ENCODE measurements at places on chromosomes 12 and 14. TPM values are rescaled to one million over a fixed set of nuclear protein-coding genes. Genes with fewer than 3 reads are reported as not detected.

DNA sequence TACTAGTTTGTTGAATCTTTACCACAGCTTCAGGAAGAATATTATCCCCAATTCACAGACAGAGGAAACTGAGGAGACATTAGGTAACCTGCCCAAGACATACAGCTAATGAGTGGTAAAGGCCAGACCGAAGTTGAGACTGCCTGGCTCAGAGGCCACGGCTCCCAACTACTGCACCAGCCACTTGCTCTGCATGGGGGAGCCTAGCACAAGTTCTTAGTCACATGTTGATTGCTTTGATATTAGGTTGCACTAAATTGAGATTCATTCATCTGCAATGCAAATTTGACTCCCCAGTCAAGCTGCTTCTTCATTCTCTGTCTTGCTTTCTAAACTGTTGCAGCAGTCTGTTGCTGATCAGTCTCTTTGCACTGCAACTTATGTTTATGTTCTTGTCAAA lies 25.9 kb upstream of the POLR3B start:
- DNase-seq = no peak

- no peak for DNase-seq
These were observed 1.0 kb downstream of the ZDHHC22 start for GRCh38 chr14:77140359-77141213.

DNA sequence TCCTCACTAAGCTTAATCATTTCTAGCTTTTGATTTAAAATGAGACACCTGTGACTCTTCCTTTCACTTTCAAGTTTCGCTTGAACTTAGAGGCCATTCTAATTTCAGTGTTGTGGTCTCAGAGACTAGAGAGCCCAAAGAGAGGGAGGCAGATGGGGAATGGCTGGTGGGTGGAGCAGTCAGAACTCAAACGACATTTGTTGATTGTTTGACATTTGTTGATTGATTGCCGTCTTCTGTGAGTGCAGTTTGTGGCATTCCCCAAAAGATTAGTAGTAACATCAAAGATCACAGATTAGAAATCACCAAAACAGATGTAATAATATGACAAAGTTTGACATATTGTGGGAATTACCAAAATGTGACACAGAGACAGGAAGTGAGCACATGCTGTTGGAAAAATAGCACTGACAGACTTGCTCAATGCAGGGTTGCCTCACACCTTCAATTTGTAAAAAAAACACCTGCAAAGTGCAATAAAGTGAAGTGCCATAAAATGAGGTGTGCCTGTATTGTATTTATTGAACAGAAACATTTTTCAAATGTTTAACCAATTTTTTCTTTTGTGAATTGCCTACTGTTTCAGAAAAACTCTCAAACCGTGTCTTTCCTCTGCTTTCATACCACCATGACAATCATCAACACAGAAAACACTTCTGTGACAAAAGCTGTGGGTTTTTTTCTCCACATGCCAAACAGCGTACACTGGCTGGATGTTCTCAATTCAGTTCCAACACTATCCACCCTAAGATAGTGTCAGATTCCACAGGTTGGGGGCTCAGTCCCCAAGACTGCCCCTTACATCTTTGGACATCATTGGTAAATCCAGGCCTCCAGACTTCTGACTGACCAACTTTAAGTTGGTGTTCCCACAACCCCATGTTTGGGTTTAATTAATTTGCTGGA lies 376.3 kb upstream of the RGS6 start:
- DNase-seq = no peak

DNA sequence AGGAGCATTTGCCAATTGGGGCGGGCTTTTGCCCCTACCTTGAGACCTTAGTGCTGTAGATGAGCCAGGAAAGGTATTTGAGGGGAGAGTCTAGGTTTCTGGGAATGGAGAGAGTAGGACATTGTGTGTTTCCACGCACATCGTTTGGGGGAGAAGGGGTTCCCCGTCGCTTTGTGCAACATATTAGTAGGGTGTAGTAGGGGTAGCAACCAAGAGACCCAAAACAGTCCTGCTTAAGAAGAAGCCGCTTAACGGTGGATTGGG lies 694 bp upstream of the PTGES3 start:
- no peak for DNase-seq

GRCh38 chr12:34604227-34604626 lies 581.9 kb downstream of the ALG10 start:
- DNase-seq = no peak

The KRT82 gene
- not detected for polyA plus RNA-seq

- DNase-seq = no peak
These were observed 119.6 kb downstream of the VRK1 start for GRCh38 chr14:96916751-96917150.

The DBX2 gene
- not detected for polyA plus RNA-seq

GRCh38 chr14:74301594-74302151 lies 1.1 kb downstream of the ABCD4 start:
- no peak for DNase-seq

- peak; percentile 45 for DNase-seq
These were observed 146.8 kb upstream of the RASSF8 start for GRCh38 chr12:25811656-25812126.

DNA sequence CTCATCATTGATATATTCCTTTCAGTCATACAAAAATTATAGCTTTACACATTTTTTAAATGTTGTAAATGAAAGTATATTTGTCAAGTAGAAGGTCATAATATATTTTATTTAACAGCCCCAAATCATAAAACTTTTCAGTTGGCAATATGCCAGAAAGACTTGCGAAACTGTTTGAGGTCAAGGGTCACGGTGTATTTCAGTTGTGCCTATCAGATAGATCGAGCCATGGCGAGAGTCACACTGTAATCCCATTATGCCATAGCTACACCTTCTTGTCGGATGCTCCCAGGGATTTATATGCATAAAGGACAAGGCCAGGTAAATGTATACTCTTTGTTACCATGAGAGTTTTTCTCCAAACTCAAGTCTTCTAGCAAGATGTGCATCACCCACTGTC lies 26.7 kb upstream of the G2E3 start:
- DNase-seq = no peak

The ANKRD33 gene
- not detected for polyA plus RNA-seq

The RAB5B gene
- 36.3 TPM for polyA plus RNA-seq

GRCh38 chr14:29810682-29811081 lies 117.0 kb downstream of the PRKD1 start:
- DNase-seq = no peak

The RNU6-8 gene
- not detected for polyA plus RNA-seq

The DEGS2 gene
- polyA plus RNA-seq = 1.6 TPM

DNA sequence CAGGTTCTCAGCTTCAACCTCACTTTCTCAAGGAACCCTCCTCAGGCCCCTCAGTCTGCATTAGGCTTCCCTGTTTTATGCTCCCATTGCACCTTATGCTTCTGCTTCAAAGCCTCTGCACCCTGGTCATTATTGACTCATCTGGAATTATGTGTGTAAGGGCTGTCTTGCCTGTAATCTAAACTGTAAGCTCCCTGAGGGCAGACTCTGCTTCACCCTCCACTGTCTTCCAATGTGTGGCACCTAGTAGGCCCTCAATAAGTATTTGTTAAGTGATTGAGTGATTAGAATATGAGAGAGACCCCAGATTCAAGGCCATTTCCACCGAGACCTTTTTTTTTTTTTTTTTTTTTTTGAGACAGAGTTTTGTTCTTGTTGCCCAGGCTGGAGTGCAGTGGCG lies 79.1 kb downstream of the VCPKMT start:
- no peak for DNase-seq

- peak; percentile 62 for DNase-seq
These were observed 45.5 kb downstream of the EML1 start for GRCh38 chr14:99838639-99839134.

DNA sequence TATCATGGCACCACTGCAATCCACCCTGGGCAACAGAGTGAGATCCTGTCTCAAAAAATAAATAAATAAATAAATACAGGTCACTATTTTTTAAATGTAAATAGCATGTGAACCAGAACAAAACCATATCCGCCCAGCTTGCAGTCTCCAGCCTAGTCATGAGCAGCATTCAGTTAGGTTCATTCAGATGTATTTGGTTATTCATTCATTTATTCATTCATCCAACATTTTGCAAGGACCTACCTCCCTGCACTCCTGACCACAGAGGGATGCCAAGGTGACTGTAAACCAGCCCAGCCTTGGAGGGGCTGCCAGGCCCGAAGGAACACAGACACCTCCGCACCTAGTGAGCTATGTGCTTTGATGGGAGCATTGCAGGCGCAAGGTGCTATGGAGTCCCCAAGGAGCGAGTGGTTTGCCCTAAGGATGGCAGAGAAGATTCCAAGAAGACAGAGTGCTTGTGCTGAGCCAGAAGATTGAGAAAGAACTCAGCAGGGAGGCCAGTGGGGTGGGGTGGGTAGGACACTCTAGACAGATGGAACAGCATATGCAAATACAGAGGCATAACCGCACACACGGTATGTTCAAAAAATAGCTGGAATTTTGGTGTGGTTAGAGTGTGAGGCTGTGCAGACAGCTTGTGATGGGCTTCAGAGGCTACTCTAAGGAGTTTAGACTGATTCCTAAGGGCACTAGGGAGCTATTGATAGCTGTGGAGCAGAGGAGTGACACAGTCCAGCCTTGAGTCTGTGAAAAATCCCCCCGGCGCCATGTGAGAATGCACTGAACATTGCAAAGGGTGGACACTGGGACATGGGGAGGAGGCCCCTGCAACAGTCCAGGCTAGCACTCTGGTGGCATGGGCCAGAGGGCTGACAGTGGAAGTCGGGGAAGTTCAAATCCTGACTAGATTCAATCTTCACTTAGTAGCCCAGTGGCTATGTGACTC lies 11.7 kb downstream of the DTX1 start:
- no peak for DNase-seq

- peak; percentile 14 for DNase-seq
These were observed 238.5 kb downstream of the GPHN start for GRCh38 chr14:66746316-66747006.

GRCh38 chr12:1093166-1093751 lies 102.2 kb downstream of the ERC1 start:
- peak; percentile 20 for DNase-seq

DNA sequence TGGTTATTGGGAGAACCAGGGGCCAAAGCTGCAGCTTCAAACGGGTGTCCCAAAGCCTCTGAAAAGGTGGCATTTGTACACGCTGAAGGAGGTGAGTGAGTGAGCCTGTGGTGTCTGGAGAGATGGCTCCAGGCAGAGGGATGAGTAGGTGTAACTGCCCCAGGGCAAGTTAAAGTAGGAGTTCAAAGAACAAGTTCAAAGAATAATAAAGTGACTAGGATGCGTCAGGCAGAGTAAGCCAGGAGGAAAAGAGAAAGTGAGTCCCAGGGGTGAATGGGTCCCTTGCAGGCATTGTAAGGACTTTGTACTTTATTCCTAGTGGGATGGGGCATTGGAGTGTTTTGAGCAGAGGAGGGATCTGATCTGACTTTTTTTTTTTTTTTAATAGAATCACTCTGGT lies 201.4 kb upstream of the PWP1 start:
- no peak for DNase-seq

The PLEKHG7 gene
- polyA plus RNA-seq = not detected

DNA sequence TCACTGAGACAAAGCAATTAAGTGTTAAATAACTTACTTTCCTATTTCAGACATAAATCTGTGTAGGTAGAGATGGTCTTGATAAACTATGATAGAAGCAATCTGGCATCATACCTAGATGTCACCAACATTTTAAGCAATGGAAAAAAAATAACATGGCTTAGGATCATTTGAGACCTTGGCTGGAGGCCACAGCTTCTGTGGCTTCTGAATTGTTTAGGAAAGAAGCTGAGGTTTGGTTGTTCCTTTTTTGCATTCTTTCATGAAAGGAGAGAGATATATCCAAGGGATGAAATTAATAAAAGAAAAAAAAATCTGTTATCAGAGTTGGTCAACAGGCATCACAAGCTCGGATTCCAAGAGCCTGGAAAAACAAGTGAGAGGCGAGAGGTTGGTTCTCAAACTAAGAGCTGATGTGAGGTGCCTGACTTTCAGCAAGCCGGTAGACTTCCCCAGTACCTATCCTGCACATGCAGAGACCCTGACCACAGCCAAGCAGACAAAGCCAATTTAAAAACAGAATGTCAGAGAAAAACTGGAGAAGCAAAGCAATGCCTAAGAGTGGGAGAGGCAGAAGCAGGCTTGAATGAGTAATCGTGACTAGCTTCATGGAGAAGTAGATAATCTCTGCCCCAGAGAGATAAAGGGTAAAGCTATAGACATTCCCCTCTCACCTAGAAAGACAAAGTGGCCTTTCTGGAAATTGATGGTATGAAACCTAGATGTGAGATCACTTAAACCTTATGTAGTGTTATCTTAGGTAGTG lies 43.4 kb upstream of the ST8SIA1 start:
- DNase-seq = no peak

- DNase-seq = peak; percentile 21
These were observed 66.2 kb downstream of the RNF34 start for GRCh38 chr12:121465921-121466793.

DNA sequence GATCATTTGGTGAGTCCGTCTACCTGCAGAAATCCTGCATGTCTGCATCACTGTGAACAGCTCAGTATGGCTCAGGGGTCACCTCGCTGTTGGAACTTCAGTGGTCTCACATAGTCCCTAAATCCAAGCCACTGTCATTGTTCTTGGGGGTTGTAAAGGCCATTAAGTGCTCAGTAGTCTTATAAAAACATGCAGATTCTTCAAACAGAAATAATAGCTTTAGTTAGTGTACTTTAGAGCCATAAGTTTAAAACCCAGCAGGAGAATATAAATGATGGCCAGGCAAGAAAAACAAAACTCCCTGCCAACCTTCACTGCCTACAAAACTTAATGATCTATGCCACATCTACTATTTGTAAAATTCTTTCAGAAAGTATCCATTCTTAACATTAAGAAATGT lies 396.3 kb downstream of the SYT1 start:
- DNase-seq = no peak

The C14orf132 gene
- polyA plus RNA-seq = 11.7 TPM

DNA sequence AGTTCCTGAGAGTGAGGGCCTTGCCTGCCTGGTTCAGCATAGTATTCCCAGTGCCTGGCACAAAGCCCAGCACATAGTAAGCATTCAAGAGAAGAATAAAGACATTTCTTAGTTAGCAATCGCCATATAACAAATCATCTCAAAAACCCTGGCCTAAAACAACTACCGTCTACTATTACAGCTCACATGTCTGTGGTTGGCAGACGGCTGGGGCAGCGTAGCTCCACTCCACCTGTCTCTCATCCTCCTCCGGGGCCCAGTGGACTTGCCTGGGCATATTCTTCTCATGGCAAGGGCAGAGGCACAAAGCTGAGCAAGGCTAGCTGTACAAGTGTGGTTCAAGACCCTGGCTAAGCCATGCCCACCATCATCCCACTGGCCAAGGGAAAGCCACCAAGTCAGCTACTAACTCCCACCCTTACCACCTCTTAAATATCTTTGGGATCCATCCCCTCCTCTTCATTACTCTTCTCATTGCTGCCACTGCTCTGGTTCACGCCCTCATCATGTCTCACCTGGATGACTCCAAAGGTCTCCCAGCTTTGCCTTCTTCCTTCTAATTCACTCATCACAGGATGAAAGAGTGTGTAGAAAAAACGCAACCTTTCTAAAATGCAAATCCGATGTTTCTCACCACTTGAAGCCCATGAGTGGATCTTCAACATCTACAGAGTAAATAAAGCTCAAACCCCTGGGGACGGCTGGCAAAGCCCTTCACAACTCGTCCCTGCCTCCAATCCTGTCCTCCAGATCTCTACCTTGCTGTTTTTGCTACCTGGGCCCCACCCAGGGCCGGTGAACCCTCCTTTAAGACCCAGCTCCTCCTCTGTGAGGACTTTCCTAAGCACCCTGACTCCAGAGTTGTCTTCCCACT lies 10.4 kb downstream of the TMEM229B start:
- DNase-seq = no peak

- no peak for DNase-seq
These were observed 6.0 kb upstream of the NGB start for GRCh38 chr14:77276959-77277358.
